Nephron progenitor cell (in vitro differentiated cells): ENCODE measurements at places on chromosomes 5 and 9.

- no peak for DNase-seq
- H3K4me1 ChIP-seq: peaks cover 27% of the 10 kb centered on the region
- H3K4me3 ChIP-seq: no peak overlapping the region
- peaks cover 5% of the 10 kb centered on the region for H3K27me3 ChIP-seq
- H3K27ac ChIP-seq: no peak overlapping the region
Measured at GRCh38 chr5:56456002-56456401, 222.9 kb upstream of the ANKRD55 start.

- DNase-seq: peak; percentile 24
- H3K4me3 ChIP-seq: peak overlapping the region; percentile 52
Measured at GRCh38 chr5:2660315-2660714, 91.2 kb downstream of the IRX2 start.

DNA sequence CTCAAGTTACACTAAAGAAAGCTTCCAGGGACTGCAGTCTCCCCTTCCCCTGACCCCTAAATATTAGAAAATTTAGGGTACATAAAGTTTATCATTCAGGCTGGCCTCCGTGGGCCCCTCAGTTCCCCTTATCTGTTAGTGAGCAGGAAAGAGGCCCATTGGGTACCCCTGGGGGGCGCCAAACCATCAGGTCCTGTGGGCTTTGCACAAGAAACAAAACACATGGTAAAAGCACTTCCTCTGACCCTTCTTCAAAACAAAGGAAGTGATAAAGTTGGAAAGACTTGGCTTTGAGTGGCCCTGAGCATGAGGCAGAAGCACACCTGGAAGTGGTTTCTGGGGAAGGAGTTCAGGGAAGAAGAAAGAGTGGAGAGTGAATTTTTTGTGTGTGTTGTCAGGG lies 213.0 kb downstream of the SMARCA2 start:
- no peak overlapping the region for H3K27ac ChIP-seq
- H3K4me3 ChIP-seq: no peak overlapping the region
- no peaks in the 10 kb centered on the region for H3K36me3 ChIP-seq
- H3K4me1 ChIP-seq: peaks cover 18% of the 10 kb centered on the region
- H3K27me3 ChIP-seq: peaks cover 3% of the 10 kb centered on the region

DNA sequence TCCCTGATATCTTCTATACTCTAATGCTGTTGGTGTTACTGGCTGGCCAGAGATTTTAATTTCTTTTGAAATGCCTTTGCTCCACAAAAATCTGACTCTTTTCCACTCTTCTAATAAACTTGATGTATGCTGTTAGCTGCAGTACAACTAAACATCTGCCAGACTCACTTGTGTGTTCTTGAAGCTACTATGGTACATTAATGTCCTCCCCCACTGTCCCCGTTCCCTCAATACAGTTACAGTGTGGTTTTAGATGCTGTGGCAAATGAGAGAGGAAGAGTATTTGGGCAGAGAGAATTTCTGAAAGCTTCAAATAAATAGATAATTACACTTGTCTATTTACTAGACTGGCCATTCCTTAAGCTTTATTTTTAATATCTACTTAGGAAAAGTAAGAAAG lies 18.3 kb upstream of the ERAP1 start:
- no peaks in the 10 kb centered on the region for H3K36me3 ChIP-seq
- DNase-seq: no peak
- no peak overlapping the region for H3K27ac ChIP-seq
- no peaks in the 10 kb centered on the region for H3K4me1 ChIP-seq
- no peak overlapping the region for H3K4me3 ChIP-seq

- H3K27ac ChIP-seq: no peak overlapping the region
- no peak for DNase-seq
- no peaks in the 10 kb centered on the region for H3K27me3 ChIP-seq
- H3K4me1 ChIP-seq: peaks cover 22% of the 10 kb centered on the region
- H3K4me3 ChIP-seq: no peak overlapping the region
- H3K36me3 ChIP-seq: no peaks in the 10 kb centered on the region
Measured at GRCh38 chr5:153774686-153775085, 264.0 kb downstream of the FAM114A2 start.

GRCh38 chr9:22970434-22970975 lies 523.9 kb downstream of the DMRTA1 start:
- no peaks in the 10 kb centered on the region for H3K4me1 ChIP-seq
- no peak for DNase-seq
- peaks cover 3% of the 10 kb centered on the region for H3K27me3 ChIP-seq
- H3K36me3 ChIP-seq: no peaks in the 10 kb centered on the region
- no peak overlapping the region for H3K27ac ChIP-seq

- H3K4me1 ChIP-seq: peaks cover 6% of the 10 kb centered on the region
- no peaks in the 10 kb centered on the region for H3K27me3 ChIP-seq
- no peak for DNase-seq
- H3K4me3 ChIP-seq: no peak overlapping the region
- peaks cover 43% of the 10 kb centered on the region for H3K36me3 ChIP-seq
Measured at GRCh38 chr5:140262839-140263238, 40.1 kb downstream of the PFDN1 start.

- peaks cover 8% of the 10 kb centered on the region for H3K4me1 ChIP-seq
- H3K27ac ChIP-seq: no peak overlapping the region
- H3K36me3 ChIP-seq: peaks cover 4% of the 10 kb centered on the region
- H3K4me3 ChIP-seq: no peak overlapping the region
Measured at GRCh38 chr9:84325347-84325973, 15.1 kb downstream of the SLC28A3 start.

DNA sequence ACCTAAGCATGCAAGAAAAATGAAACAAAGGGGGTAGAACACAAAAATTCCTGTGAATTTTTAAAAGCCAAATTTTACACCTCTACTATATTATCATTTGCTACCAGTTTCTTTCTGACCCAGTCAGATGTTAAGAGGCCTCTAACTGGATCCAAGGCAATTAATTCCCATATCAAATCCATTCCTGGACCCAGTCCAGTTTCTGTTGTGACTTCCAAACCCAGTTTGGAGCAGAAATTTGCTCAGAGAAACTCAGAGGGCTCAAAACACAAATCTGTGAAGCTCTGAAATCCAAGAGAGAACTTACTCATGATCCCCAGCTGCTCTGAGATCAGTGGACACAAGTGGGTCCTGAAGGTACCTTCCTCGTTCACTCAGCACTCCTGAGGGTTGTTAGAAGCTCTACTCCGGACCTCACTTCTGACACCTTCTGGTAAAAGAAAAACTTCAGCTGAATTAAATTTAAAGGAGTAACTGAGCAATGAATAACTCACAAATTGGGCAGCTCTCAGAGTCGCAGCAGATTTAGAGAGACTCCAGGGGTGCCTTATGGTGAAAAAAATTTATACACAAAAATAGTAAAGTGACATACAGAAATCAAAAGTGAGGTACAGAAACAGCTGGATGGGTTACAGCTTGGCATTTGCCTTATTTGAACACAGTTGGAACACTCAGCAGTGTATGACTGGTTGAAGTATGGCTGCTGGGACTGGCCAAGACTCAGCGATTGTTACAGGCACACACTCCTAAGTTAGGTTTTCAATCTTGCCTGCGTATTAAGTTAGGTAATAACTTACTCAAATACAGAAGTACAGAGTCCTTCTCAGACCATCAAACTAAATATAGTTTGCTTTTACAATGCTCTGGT lies 32.4 kb downstream of the INSL4 start:
- no peak overlapping the region for H3K27ac ChIP-seq
- DNase-seq: no peak
- H3K27me3 ChIP-seq: no peaks in the 10 kb centered on the region

DNA sequence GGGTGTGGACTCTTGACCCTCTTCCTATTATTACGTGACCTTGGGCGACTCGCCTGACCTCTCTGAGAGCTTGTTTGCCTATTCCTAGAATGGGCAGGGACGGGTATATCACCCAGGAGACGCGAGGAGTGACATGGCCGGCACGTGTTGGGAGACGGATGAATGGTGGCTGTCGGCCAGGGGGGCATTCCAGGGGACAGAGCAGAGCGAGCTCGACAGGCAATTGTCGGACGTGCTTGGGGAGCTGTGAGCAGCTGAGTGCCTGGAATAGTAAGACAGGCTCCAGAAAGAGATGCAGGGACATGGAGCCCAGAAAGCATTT lies 29.3 kb upstream of the UNC5A start:
- H3K4me1 ChIP-seq: peaks cover 24% of the 10 kb centered on the region
- no peaks in the 10 kb centered on the region for H3K36me3 ChIP-seq
- no peak overlapping the region for H3K4me3 ChIP-seq
- DNase-seq: no peak

DNA sequence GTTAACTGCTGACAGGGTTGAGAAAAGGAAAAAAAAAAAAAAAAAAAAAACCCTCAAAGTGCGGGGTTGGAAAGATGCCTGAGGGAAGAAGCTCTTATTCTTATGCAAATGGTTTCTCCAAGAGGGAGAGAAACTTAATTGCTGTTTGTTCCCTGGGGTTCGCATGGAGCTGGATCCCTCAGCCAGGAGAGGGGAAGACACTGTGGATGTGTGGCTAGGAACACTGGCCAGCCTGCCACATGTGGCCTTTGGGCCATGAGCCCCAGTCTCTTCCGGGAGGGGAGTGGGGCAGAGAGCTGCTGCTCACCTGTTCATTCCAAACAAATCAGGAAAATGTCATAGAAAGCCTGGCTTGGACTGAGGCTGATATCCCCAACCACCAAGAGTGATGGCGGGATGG lies 9.4 kb upstream of the SCGB3A2 start:
- H3K27ac ChIP-seq: no peak overlapping the region
- H3K4me3 ChIP-seq: no peak overlapping the region
- DNase-seq: no peak
- H3K27me3 ChIP-seq: peaks cover 47% of the 10 kb centered on the region
- no peaks in the 10 kb centered on the region for H3K36me3 ChIP-seq

- no peak overlapping the region for H3K27ac ChIP-seq
- no peak overlapping the region for H3K4me3 ChIP-seq
- H3K36me3 ChIP-seq: no peaks in the 10 kb centered on the region
- DNase-seq: no peak
- peaks cover 22% of the 10 kb centered on the region for H3K4me1 ChIP-seq
- peaks cover 10% of the 10 kb centered on the region for H3K27me3 ChIP-seq
Measured at GRCh38 chr9:38073882-38074281, 4.9 kb upstream of the SHB start.

GRCh38 chr9:136625101-136626065 lies 37.3 kb upstream of the EGFL7 start:
- no peak overlapping the region for H3K27ac ChIP-seq
- peak overlapping the region; percentile 28 for H3K4me3 ChIP-seq
- peaks cover 39% of the 10 kb centered on the region for H3K4me1 ChIP-seq
- H3K27me3 ChIP-seq: peaks cover 3% of the 10 kb centered on the region
- H3K36me3 ChIP-seq: no peaks in the 10 kb centered on the region

DNA sequence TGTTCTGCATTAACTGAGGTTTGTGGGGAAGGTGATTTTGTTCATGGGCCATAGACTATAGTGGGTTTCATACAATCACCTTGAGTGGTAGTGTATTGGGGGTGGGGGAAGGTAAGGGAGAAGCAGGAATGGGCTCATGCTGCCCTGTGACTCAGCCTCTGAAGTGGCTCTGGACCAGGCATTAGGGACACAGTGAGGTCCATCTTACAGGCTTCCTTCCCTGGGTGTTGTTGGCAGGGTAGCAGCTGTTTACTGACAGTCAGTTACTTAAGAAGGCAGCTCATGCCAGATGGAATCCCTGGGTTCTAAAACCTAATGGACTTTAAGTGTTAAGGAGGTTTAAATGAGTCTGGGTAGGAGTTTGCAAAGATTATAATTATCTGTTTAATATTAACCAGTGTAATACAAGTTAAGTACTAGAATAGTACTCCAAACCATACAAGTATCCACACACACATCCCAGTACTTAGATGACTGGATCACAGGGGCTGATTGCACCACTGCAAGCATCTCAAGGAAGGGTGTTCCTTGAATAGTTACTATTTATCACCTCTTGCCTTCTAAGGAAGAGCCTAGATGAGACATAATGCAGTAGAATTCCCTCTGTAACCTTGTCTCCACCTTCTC lies 59.3 kb downstream of the CAST start:
- no peaks in the 10 kb centered on the region for H3K36me3 ChIP-seq
- no peaks in the 10 kb centered on the region for H3K4me1 ChIP-seq
- no peak overlapping the region for H3K4me3 ChIP-seq
- H3K27me3 ChIP-seq: peaks cover 49% of the 10 kb centered on the region
- H3K27ac ChIP-seq: no peak overlapping the region
- no peak for DNase-seq

- no peak for DNase-seq
- H3K4me3 ChIP-seq: peak overlapping the region; percentile 99
- H3K36me3 ChIP-seq: peaks cover 48% of the 10 kb centered on the region
- H3K27me3 ChIP-seq: peaks cover 3% of the 10 kb centered on the region
- H3K27ac ChIP-seq: peak overlapping the region; percentile 95
Measured at GRCh38 chr5:55711507-55712022, 559 bp downstream of the SLC38A9 start.

GRCh38 chr5:91495699-91496098 lies 112.6 kb upstream of the ARRDC3 start:
- no peak overlapping the region for H3K27ac ChIP-seq
- H3K36me3 ChIP-seq: no peaks in the 10 kb centered on the region
- H3K27me3 ChIP-seq: peaks cover 4% of the 10 kb centered on the region
- peaks cover under 1% of the 10 kb centered on the region for H3K4me1 ChIP-seq
